ENCODE measurements at places on chromosomes 2 and 18.

GRCh38 chr2:44397447-44398175 is 35.9 kb downstream of the CAMKMT start:
- peak; percentile 3 for DNase-seq

- DNase-seq: no peak
Measured at GRCh38 chr2:88451811-88452564, 505 bp downstream of the FOXI3 start.

DNA sequence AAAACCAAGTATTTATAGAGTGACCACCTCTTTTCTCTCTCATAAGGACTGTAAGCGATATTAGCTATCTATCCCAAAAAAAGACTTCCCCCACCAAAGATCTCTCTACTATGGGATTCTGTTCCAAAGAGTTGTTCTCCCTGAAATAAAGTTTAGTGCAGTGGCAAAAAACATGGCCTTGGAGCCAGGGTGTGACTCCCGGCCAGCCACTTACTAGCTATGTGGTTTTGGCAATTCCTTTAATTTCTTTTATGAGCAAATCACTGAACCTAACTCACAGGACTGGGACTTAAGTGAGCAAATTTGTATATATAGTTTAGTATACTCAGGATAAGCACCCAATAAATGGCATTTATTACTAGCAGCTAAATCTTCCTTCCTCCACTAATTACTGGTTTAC is 42.6 kb downstream of the SESTD1 start:
- DNase-seq: no peak

DNA sequence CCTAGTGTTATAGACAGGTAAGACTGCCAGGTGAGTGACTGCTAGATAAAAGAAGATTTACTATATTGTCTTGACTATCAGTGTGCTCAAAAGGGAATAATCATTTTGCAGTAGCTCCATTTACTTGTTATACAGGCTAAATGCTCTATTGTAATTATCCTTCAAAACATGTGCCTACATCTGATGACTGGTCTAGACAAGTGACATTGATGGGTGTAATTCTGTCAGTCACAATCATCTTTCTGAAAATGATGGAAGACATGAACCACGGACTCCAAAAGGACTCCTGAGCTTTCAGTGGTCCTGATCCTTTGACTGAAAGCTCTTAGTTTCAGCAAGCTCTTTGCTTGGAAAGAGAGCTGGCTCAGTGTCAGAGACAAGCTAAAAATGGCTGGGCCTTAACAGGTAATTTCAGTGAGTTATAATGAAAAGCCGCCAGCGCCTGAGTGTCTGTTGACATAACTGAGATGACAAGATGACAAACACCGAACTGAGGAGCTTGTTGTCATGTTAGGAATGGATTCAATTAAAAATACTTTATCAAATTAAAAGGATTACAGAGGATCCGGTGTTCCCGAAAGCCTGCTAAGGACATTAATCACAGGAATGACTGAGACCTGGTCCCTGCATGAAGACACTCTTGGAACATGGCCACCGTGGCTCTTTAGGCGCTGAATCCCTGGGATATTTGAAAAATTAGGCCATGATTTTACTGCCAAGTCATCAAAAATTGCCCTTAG is 141.7 kb downstream of the CMPK2 start:
- no peak for DNase-seq

DNA sequence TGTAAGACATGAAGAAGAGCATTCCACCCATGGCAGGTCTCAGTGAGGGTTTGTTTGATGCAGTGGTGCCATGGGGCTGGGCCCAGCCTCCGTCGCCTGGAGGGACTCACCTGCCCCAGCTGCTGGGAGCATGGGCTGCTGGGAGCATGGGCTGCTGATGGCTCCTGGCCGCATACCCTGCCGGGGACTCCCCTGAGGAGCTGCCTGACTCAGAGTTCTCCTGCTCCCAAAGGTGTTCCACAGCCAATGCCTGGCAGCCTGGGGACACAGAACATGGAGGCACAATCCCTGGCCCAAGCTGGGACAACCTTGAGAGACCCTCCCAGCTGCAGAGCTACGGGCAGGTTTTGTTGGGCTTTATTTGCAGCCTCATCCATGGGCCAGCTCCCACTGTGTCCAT is 108.4 kb downstream of the COPS8 start:
- DNase-seq: no peak

GRCh38 chr18:51196811-51197660 is 445 bp downstream of the MEX3C start:
- DNase-seq: peak; percentile 62

- peak; percentile 8 for DNase-seq
Measured at GRCh38 chr2:70328921-70329561, 27.2 kb upstream of the FAM136A start.

DNA sequence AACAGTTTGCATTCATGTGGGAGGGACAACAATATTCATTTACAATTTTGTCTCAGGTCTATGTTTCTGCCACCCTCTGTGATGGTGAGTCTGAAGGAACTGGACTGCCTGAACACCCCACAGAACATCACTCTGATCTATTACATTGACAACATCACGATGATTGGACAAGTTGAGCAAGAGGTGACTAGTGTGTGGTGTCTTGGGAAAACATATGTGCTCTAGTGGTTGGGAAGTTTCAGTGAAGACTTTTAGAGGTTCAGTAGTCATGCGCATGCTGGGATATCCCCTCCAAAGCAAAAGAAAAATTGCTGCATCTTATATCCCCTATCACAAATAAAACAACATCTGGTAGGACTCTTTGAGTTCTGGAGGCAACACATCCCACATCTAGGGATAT is 18.6 kb upstream of the CTLA4 start:
- no peak for DNase-seq

DNA sequence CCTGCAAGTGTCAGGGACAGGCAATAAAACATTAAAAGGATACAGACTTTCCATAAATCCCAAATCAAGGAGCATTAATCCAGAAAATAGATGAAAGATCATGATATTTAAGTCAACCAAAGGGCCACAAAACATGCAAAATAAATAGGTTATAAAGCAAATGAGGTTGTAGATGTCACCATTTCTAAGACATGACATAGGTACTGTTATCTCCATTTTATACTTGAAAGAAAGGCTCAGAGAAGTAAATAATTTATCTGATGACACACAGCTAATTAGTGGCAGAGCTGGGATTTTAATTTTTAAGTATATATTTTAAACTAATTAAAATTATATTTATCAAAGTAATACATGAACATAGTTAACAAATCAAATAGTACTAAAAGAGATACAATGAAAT is 301.8 kb downstream of the AGPS start:
- no peak for DNase-seq

DNA sequence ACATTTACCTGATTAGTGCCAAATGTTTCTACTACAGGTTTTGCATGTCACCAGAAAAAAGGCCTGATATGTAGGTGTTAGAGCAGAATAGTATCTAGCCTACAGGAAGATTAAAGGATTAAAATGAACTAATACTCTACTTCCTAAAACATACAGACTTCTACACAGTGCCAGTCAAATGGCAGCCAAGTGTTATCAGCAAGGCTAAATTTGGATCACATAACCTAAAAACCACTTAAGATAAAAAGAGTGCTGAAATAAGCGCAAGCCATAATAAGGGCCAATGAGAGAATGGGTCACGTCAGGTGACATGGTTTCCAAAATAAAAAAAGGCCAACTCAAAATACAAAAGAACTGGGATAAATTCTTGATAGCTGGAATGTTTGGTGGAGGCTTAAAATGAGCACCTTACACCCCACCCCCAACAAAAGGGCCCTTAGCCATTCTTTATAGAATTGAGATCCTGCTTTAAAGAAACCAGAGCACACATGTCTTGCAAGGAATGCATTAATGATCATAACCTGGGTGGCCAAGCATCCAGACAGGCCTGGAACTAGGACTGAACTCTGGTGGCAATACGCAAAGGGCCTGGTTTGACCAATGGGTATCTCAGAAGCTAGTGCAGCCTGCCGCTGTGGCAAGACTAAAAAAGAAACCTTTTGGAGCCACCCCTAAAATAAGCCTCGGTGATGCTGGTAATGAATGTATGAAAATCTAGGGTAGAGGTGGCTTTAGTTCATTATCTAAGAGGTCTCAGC is 32.4 kb downstream of the IRS1 start:
- DNase-seq: no peak

GRCh38 chr18:38367473-38367872 is 801.9 kb upstream of the CELF4 start:
- no peak for DNase-seq

- DNase-seq: no peak
Measured at GRCh38 chr2:100861340-100861739, 41.4 kb downstream of the NPAS2 start.

GRCh38 chr2:21041943-21042707 is 1.7 kb downstream of the APOB start:
- DNase-seq: peak; percentile 27

GRCh38 chr2:67938053-67938452 is 124.8 kb downstream of the C1D start:
- peak; percentile 59 for DNase-seq

DNA sequence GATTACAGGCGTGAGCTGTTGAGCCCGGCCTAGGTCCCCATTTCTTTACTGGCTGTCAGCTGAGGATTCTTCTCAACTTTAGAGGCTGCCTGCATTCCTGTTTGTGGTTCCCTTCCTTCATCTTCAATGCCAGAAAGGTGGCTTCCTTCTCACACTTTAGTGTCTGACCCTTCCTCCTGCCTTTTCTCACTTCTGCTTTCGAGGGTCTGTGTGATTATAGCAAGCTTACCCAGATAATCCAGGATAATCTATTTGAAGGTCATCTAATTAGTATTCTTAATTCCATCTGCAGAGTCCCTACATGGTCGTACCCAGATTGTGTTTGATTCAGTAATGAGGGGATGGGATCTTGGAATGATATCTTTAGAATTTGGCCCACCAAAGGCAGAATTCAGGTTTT is 157.4 kb downstream of the TANC1 start:
- DNase-seq: no peak

DNA sequence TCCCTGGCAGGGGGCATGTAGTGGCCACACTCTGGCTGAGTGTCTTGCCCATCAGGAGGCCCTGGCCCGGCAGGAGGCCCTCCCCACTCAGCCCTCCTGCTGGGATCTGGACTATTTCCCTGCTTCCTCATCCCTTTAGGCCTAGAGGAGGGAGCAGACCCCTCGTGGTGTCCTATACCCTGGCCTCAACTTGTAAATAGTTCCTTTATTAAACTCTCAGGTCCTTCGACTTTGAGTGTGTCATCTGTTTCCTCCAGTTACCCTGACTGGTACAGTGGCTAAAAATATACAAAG is 166.7 kb upstream of the GLI2 start:
- no peak for DNase-seq

GRCh38 chr2:47521666-47522285 is 118.8 kb downstream of the MSH2 start:
- DNase-seq: no peak

DNA sequence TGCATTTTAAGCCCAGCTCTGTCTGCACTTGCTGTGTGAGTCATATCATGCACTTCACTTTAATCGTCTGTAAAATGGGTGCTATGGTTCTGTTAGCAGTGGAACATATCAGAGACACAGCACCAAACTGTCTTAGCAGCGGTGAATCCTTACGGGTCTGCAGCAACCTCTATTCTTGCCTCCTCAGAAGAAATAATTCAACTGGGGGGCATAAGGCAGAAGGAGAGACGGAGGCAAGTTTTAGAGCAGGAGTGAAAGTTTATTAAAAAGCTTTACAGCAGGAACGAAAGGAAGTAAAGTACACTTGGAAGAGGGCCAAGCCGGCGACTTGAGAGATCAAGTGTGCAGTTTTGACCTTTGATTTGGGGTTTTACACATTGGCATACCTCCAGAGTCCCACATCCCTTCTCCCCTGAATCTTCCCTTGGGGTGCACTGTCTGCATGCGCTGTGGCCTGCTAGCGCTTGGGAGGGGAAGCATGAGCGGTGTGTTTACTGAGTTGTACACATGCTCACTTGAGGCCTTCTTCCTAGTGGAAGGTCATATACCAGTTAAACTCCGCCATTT is 109.8 kb downstream of the DDX1 start:
- DNase-seq: no peak

GRCh38 chr2:238256594-238257104 is 16.8 kb upstream of the HES6 start:
- DNase-seq: peak; percentile 55

- DNase-seq: no peak
Measured at GRCh38 chr2:106863387-106863786, 22.6 kb downstream of the ST6GAL2 start.

DNA sequence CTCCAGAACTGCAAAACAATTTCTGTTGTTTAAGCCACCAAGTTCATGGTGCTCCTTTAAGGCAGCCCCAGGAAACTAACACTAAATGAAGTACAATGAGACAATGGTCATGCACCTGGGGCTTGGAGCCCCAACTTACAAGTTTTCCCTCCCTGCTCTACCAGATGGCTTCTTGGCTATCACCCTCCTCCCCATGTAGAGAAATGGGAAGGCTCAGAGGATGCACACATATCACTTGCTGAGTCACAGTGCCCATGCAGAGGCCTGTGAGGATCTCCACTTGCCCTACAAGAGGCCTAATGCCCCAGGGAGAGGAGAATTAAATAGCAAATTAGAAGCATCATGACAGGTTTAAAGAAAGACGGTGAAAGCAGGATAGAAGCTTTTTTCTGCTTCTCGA is 270.9 kb downstream of the TTC32 start:
- no peak for DNase-seq

GRCh38 chr2:142290931-142291330 is 160.1 kb upstream of the LRP1B start:
- no peak for DNase-seq

GRCh38 chr2:67773851-67774250 is 289.0 kb downstream of the C1D start:
- DNase-seq: peak; percentile 35

DNA sequence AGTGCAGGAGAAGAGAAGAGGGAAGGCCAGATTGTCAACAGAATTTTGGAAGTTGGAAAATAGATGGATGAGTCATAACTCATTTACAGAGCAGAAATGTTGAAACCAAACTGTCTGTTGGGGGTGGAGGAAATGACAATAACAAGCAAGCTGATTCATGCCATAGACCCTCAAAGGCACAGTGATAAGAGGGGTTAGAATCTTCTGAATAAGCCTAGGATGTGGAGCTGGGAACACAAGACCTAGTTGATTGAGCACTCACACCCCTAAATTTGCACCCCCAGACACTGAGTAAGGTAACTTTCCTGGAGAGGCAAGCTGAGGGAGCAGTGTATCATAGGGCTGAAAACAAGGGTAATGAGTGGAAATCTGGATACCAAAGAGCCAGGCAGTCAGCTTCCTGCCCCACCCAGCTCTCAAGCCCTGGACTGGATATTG is 141.4 kb downstream of the SCG2 start:
- peak; percentile 57 for DNase-seq

- DNase-seq: peak; percentile 4
Measured at GRCh38 chr2:64327510-64328414, 126.2 kb upstream of the LGALSL start.

Data from AG10803 (cell line).